Hippocampal formation (tissue), 2 donors: ENCODE measurements at places on chromosomes 7 and 10.

- no peak for DNase-seq
Observed at GRCh38 chr10:91740353-91740924, 57.8 kb upstream of the TNKS2 start.

GRCh38 chr10:85993840-85994507 lies 372.6 kb downstream of the GRID1 start:
- no peak for DNase-seq

- no peak for DNase-seq
Observed at GRCh38 chr7:10793995-10794775, 179.5 kb upstream of the PHF14 start.

GRCh38 chr7:24870766-24871165 lies 109.2 kb downstream of the OSBPL3 start:
- no peak for DNase-seq

DNA sequence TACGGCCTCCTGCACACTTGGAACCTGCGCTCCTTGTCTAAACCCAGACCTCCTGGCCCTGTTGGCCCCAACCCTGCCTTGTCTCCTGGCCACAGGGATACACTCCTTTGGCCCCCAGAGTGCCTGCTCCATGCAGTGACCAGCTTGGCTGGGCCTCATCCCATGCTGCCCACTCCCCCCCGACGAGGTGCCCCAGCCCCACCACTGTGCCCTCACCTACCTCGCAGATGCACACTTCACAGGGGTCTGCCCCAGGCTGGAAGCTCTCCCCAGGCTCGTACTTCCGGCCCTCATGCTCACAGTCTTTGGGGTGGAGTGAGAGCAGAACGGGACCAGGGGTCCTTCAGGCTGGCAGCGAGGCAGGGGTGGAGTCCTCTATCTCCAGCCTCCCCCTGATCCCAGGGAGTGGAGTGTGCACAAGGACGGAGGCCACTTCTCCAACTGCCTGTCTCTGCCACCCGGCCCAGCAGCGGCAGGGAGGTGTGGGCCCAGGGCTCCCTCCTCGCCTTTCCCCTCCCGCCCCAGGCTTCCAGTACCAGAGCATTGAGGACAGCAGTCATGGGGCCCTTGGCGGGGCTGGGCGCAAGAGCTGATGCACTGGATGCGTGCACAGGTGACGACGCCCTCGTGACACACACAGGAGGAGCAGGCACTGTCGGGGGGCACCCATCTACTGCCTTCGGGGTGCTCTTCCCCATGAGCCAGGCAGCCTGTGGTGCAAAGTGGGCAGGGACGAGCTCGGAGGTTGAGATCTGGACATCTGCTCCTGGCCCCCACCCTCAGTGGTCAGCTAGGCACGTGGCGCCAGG lies 22.1 kb downstream of the ATP6V1F start:
- DNase-seq = no peak

DNA sequence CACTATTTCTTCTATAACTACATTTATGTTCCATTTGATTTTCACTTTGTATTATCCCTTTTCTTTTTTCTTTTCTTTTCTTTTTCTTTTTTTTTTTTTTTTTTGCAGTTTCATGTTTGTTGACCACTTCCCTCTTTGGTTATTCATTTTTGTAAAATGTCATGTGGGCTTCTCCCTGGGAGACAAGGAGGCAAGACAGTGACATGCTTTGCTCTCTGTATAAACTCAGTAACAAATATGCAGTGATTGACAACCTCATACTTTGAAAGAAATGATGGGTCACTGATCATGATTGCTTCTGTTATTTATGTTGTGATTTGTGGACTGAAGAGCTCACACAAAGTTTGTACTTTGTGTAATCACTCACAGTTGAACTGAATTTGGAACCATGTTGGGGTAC lies 90.2 kb upstream of the ABI1 start:
- DNase-seq = no peak

- DNase-seq = no peak
Observed at GRCh38 chr7:41996381-41997035, 240.5 kb downstream of the GLI3 start.

DNA sequence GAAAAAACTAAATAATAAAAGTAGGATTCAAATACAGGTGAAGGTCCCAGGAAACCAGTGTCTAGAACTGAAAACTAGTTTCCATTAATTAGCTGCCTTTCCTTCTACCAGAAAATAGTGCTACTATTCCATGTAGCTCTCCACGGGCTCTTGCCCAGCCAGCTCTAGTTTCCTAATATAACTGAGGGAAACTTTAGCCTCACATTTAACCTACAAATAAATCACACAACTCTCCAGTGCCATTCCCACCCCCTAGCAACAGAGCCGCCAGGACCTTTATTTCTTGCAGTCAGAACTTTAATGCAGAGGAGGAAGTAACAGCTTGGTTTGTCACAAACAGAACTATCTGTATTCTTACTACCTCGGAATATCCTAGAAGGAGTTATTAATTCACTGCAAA lies 10.3 kb downstream of the TOMM7 start:
- no peak for DNase-seq

DNA sequence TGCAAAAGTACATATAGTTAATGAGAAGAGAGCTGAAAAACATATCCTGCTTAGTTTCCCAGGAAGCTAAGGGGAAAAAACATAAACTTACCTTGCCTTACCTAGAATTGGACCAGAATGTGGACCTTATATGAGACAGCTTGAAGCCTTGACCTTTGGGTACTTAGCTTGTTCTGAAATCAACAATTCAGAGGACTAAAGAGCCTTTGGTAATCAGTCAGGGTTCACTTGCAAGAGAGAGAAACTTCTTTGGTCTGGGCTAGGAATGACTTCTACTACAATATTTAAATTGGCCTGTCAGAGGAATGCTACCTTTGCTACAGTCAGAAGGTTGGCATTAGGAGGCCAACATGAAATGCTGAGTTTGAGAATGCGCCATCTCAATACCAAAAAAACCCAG lies 24.9 kb downstream of the SAMD8 start:
- no peak for DNase-seq

DNA sequence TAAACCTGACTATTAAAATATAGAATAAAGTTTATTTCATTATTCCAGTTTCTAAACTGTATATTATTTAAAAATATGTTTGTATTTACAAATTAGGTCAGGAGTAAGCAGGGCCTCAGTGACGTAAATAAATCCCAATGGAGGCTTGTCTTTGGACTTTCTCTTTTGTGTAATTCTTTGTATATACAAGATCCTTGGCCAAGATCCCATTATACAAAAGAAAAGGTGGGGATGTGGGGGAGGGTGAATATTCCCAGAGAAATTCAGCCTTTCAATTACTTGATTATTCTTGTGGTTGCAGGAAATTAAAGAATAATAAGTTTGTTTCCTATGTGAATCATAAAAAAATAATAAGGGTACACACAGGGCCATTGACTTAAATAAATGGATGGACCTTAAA lies 178.7 kb upstream of the PRPS1L1 start:
- DNase-seq = no peak

- no peak for DNase-seq
Observed at GRCh38 chr7:815284-816216, 16.7 kb upstream of the SUN1 start.

GRCh38 chr10:13234172-13234571 lies at the start of gene UCMA:
Gene UCMA (minus strand): TSS chr10:13234374. CDS start chr10:13234258, 116 bp downstream.
- no peak for DNase-seq

GRCh38 chr7:116862951-116863670 lies 724 bp downstream of the CAPZA2 start:
- DNase-seq = peak; percentile 54

GRCh38 chr10:101111547-101111946 lies 19.6 kb upstream of the TLX1 start:
- no peak for DNase-seq

DNA sequence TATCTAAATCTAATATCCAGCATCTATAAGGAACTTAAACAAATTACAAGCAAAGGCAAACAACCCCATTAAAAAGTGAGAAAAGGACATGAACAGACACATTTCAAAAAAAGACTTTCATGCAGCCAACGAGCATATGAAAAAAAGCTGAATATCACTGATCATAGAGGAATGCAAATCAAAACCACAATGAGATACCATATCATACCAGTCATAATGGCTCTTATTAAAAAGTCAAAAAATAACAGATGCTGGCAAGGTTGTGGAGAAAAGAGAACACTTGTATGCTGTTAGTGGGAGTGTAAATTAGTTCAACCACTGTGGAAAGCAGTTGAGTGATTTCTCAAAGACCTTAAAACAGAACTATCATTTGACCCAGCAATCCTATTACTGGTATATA lies 334.4 kb upstream of the CACNA2D1 start:
- DNase-seq = no peak

DNA sequence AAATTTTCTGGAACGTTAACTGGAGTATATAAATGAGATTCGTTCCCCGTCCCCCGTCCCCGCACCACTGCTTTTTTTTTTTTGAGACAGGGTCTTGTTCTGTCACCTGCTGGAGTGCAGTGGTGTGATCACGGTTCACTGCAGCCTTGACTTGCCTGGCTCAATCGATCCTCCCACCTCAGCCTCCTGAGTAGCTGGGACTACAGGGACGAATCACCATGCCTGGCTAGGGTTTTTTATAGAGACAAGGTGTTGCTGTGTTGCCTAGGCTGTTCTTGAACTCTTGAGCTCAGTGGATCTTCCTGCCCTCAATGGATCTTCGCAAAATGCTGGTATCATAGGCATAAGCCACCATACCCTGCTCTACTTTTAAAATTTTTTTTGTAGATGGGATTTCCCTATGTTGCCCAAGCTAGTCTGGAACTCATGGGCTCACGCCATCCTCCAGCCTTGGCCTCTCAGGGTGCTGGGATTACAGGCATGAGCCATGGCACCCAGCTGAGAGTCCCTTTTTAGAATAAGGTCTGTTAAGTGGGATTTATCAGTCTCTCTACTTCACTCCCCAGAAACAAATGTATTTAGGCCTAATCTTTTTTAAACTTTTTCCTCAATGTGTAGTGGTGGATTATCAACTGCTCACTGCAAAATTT lies 122.9 kb downstream of the LYZL1 start:
- no peak for DNase-seq

- no peak for DNase-seq
Observed at GRCh38 chr10:9228771-9229170, 1174.3 kb downstream of the GATA3 start.

DNA sequence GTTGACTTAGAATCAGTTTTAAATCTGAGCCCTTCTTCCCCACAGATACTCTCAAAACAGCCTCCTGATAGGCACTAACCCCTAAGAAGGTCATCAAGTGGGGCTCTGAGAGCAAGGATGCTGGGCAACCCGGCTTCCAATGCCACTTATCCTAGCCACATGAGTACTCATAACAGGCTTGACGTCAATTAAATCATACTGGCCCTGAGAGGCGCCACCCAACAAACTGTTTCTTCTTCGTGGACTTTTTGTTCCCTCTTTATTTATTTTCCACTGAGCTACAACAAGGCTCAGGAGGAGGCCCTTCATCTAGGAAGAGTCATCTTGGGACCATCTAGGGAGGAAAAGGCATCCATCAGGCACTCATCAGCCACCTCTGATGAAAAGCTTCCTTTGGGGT lies 255.9 kb downstream of the KCNMA1 start:
- no peak for DNase-seq

DNA sequence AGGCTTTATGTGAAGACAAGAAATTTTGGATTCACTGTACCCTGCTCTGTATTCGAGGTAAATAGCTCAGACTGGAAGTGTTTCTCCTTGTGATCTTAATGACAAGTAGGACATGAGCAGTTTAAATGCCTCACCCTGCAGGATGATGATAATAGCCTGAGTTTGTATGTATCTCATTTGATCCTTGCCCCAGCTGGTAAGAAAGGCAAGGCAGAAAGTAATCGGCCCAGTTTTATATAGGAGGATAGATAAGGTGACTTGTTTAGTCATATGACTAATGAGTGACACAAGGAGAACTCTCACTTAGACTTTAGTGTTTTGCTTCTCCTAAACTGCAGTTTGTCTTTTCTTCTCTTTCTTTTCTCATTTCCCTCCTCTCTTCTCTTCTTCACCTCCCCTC lies 372.6 kb downstream of the PHF14 start:
- DNase-seq = no peak

DNA sequence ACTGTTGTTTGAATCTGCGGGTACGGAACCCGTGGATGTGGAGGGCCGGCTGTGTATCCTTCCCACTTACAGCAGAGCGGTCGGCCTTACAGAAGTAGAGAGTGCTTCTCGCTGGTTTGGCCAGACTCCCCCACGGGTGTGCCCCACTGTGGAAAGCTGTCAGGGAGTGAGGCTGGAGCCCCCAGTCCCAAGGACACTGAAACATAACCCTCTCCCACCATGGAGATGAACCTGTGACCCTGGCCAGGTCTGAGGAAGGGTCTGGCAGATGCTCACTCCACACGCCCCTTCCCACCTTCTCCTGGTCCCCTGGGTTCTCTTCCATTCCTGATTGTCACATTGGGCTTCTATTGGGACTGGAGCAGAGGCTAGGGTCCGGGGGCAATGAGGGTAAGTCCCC lies 39.6 kb downstream of the TSPAN15 start:
- no peak for DNase-seq

DNA sequence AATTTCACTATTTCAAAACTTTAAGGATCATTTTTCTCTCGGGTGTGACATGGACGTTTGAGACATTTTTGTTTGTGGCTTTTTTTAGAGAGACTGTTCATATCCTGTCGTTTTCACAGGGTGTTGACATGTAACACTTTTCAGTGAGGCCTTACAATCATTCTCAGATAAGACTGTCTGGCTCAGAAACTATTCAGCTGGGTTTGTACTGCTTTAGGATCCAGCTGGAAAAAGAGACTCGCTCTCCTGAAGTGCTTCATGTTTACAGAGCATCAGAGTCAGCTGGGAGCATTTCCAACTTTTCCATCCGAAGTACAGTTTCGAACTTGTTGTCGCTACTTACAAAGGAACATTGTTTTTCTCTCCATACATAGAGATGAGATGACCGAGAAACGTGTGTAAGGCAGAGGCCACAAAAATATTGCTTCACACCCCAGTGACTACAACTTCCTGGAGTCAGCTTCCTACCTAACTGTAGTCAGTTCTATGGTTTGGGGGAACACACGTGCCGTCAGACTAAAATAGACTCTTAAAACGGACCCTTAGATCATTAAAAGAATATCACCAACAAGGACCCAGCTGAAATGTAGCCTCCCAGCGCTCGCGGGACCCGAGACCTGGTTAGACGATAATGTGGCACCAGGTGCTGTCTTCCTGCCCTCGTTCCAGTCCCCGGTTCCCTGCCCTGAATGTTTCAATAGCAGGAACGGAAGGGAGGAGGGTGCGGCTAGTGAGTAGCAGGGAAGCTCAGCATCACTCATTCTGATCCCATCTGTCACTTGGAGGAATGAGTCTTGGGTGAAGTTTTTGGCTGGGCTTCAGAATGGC lies 78.0 kb downstream of the MKI67 start:
- DNase-seq = no peak

GRCh38 chr7:12094365-12094921 lies 116.7 kb upstream of the TMEM106B start:
- no peak for DNase-seq

DNA sequence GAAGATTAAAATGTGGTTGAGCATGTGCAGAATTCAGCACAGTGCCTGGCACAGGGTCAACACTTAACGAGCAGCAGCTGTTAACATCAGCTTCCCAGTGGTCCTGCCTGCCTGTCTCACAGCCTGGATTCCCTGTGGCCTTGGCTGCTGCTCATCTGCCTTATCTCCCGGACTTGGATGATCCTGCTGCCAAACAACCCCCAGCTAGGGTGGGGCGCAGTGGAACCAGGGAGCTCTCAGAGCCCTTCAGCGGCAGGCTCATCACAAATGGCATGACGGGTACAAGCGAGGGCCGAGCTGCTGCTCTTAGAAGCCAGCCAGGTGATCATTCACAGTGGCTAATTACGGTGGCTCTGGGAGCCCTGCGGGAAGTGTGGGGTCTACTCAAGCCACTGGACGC lies 13.0 kb upstream of the SMARCD3 start:
- DNase-seq = no peak

- no peak for DNase-seq
Observed at GRCh38 chr7:4022265-4022664, 659.8 kb upstream of the FOXK1 start.

- no peak for DNase-seq
Observed at GRCh38 chr10:24485304-24485703, 238.4 kb downstream of the ARHGAP21 start.
